ENCODE measurements at places on chromosomes 3 and 15. TPM values are rescaled to one million over a fixed set of nuclear protein-coding genes. Genes with fewer than 3 reads are reported as not detected.
A peak's percentile ranks its signal among the peaks of the same experiment; 100 is the strongest.

DNA sequence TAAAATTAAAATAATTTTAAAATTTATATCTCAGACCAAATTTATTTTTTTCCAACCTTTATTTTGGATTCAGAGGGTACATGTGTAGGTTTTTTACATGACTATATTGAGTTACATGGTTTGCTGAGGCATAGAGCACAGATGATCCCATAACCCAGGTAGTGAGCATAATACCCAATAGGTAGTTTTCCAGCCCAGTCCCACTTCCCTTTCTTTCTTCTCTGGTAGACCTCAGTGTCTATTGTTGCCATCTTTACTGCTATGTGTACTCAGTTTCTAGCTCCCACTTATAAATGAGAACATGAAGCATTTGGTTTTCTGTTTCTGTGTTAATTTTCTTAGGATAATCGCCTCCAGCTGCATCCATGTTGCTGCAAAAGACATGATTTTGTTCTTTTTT, 338.1 kb downstream of the EFHB start:
- DNase-seq, result no peak

- no peak for DNase-seq
These were observed 227.5 kb upstream of the MDFIC2 start for GRCh38 chr3:70539908-70540307.

DNA sequence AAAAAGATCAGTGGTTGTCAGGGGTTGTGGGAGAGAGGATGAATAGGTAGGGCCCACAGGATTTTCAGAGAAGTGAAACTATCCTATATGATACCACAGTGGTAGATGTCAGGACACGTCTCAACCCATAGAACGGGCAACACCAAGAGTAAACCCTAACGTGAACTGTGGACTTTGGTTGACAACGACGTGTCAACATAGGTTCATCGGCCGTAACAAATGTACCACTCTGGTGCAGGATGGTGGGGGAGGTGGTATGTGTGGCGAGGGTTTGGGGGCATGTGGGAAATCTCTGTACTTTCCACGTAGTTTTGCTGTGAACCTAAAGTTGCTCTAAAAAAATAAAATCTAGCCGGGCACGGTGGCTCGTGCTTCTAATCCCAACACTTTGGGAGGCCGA, 13.0 kb upstream of the PIGZ start:
- no peak for DNase-seq

- peak; percentile 83 for DNase-seq
These were observed 31.5 kb upstream of the LDHAL6B start for GRCh38 chr15:59174835-59175831.

GRCh38 chr3:28317438-28318022, 31.0 kb upstream of the ZCWPW2 start:
- no peak for DNase-seq

GRCh38 chr15:63603516-63603915, 6.3 kb downstream of the FBXL22 start:
- no peak for DNase-seq

GRCh38 chr3:133248389-133248788, 151.5 kb upstream of the BFSP2 start:
- no peak for DNase-seq

DNA sequence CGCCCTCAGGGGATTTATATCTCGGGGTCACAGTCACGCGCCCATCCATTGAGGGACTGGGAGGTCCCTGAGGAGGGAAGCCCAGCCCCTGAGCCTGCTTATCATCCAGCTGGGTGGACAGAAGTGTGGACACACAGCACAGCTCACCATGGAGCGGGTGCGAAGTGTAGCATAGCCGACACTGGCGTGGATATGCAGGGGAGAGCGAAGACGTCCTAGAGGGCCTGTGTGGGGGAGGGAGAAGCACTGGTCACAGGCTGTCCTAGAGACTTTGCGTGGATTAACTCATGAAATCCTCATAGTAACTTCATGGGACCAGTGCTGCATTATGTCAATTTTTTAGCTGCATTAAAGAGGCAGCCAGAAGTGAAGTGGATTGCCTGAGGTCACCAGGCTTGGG, 26.1 kb upstream of the PLXND1 start:
- no peak for DNase-seq

GRCh38 chr15:69852916-69853315, 244.8 kb downstream of the TLE3 start:
- no peak for DNase-seq

MYRIP gene
- 0.07 TPM for total RNA-seq

C3orf20 gene
- not detected for total RNA-seq

TRH gene
- total RNA-seq, result not detected

KPNA1 gene
- 43.0 TPM for total RNA-seq

PATL2 gene
- not detected for total RNA-seq

SLC7A14 gene
- not detected for total RNA-seq

Data from Caki2 (cell line).